ENCODE measurements at places on chromosomes 11 and 22.

DNA sequence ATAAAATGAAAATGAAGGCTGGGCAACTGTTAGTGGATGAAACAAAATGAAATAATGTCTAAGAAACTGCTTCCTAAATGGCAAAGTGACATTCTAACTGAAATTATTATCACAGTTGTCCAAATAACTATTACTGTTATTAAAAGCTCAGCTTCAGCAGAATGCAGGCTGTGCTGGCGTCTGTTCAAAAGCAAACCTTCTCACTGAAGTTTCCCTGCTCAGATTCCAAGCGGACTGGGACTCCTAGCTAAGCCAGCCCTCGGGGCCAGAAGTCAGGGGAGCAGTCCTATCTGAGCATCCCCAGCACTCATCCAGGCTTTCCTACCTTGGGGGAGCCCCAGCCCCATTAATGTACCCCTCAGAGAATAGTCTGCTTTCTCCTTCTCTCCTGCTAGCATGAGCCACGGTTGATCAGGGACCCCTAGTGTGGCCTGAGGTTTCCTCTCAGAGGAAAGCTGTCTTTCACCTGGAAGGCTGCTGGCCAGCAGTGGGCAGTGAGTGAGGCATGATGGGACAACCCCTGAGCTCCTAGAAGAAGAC is 1167.3 kb downstream of the TBC1D22A start:
- DNase-seq = no peak

DNA sequence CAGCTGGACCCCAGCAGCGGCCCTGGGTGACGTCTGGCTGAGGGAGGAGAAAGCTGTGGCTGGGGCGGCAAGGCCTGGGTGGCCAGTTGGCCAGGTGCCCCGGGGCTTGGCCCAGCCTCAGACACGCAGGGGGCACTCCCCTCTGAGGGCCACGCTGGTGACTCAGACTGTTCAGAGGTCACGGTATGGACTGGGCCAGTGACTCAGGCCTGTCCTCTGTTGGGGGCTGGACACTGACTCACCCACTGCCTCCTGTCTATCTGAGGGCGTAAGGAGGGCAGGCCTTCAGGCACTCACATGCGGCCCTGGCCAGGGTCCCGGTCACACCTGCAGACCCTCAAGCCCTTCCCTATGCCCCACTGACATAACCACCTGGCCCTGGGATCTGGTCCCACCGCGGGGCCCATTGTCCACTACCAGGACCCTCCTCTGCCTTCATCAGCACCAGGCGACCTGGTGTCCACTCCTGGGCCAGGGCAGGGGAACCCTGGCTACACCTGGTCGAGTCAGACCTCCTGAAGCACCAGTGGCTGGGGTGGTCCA is 3.7 kb upstream of the MUC5AC start:
- DNase-seq = peak; percentile 92

DNA sequence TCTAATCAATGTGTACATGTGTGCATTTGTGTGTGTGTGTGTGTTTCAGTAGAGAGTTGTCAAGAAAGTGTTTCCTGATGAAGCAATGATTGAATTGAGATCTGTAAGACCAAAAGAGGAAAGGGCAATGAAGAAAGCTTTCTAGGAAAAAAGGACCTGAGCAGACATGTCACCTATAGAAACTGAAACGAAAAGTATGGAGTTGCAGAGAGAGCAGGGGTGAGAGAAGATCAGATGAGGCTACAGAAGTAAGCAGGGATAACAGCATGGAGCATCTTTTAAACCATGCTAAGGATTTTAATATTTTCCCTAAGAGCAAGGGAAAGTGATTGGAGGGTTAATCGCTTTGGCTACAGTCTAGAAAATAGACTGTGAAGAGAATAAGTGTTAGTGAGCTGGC is 1459.4 kb upstream of the TENM4 start:
- DNase-seq = no peak

GRCh38 chr22:23787910-23788309 is 1.1 kb downstream of the SMARCB1 start:
- no peak for DNase-seq

DNA sequence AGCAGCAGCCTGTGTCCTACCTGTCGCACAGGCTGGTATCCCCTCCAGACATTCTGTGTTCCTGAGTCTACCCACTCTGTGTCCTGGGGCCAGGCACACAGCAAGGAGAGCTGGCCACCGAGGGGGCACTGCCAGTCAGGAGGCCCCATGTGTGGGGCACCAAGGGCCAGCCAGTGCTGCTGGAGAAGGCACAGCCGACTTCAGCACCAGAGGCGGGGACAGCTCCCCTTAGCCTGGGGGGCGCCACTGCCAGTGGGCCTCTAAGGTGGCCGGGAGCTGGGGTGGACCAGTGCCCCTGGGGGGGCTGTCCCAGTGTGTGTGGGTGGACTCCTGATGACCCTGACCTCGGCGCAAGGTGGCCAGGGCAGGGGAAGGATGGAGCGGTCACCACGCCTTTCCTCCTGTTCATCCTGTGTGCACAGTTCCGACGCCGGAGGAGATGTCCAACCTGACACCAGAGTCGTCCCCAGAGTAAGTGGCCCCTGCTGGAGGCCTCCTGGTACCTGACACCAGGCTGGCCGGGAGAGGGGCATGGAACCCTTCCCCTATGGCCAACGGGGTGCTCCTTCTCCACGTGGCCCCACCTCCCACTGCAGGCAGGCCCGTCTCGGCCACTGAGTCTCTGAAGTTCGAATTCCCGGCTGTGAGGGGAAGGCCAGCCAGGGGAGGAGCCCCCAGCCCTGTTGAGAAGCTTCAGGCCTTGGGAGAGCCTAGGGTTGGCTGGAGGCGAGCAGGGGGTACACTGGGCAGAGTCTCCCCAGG is 35.4 kb downstream of the MOB2 start:
- DNase-seq = no peak

GRCh38 chr11:67274768-67275605 is 8.7 kb downstream of the GRK2 start:
- DNase-seq = no peak

DNA sequence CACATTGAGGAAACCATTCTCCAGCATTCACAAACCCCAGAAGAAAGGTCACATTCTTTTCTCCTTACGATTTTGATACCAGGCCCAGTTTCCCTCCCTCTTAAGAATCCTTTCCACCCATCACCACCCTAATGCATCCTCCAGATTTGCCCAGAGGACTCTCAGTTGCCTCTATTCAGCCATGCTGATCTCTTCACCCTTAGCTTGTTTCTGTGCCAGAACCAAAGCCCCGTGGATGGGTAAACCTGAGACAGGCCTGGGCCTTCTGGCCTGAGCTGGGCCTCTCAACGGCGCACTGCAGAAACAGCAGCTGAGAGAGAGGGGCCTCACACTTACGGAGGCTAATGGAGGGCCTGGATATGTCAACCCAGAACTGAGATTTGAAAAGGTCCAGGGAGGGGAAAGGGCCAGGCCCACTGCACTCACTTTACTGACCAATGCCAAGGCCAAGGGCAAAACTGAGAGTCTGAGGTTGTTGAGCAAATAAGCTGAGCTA is 32.2 kb upstream of the OAF start:
- no peak for DNase-seq

DNA sequence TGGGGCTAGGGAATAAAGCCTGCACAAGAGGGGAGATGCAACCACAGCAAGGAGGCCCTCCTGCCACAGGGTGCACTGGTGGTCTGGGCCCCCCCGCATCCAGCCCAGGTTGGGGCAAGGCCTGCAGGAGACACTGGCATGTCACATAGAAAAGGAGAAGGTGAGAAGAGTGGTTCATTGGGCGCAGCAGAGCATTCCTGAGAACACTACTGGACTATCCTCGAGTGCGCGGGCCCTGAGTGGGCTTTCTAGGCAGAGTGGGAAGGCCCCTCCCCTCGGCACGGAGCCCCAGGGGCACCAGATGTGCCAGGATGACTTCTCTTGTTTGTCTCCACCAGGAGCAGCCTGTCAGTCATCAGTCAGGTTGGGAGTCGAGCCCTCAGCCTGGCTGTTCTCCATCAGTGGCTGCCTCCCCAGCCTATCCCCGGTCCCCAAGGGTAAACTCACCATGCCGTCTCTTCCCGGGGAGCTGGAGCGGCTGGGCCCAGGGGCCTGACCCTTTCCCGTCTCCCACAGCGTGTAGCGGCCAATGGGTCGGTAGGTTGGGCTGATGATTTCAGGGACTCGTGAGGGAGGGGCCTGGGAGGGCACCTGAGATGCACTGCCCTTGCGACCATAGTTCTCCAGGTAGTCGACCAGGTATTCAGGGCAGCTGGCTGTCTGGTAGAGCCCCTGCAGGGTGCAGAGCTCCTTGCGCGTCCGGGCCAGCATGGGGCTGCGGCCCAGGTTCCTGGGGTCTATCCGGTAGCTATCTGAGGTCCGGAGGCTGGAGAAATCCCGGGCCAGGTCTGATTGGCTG is 9.0 kb downstream of the USP2 start:
- no peak for DNase-seq

GRCh38 chr11:92702805-92703448 is 266.5 kb upstream of the MTNR1B start:
- peak; percentile 43 for DNase-seq

DNA sequence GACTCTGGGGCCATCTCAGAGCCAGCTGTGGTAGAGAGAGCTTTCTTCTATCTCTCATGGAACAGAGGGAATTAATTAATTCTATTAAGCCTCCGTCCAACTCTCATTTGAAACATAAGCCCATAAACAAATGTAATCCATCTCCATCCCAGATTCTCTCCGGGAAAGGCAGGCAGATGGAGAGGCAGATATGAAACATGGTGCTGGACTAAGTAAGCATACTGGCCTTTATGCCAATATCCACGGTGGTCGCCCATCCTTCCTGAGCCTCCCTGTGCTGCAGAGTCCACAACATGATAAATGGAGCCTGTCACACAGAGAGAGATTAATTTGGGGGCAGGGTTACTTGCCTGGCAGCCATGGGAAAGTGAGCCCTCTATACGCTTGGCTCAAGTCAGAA is 44.8 kb downstream of the PRR5L start:
- no peak for DNase-seq

- no peak for DNase-seq
Measured at GRCh38 chr11:83073258-83073657, 1.6 kb upstream of the RAB30 start.

DNA sequence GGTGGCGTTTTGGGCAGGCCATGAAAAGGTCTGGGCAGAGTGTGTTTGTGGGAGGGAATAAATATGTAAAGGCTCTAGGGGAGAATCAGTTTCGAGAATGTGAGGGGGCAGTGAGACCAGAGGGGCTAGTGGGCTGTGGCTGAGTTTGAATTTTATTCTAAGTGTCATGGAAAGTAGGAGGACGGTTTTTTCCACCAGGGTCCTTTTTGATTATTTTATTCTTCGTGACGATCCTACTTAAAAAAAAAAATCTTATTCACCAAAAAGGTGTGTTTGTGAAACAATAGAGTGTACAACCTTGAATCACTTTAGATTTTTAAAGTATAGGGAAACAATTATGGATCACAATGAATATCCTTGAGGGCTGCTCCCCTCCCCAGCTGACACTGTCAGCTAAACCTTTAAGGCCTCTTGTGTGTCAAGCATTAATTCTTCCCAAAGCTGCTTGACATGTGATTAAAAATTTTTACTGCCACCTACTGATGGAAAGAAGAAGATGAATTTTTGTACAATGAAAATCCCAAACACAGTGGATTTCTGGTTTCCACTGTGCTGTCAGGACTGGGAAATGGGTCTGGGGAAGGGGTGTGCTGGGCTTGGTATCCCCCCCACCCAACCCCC is 107.5 kb upstream of the OR4B1 start:
- peak; percentile 64 for DNase-seq

- no peak for DNase-seq
Measured at GRCh38 chr11:134599299-134599771, 187.3 kb upstream of the B3GAT1 start.

DNA sequence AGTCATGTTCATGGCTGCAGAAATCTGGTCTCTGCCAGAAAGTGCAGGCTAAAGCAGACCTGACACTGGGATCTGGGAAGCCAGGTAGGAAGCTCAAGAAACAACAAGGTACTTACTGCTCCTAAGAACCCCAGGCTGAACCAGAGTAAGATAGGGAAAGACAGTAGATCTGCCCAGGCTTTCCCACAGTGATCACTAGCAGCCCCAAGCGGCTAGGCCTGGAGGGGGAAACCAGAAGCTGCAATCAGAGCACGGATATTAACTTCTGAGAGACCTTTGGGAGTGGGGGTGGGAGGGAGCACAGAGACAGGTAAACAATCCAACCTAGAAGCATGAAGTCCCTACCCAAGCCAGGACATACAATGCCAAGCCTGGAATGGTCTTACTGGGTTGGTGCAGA is 135.2 kb upstream of the C11orf58 start:
- DNase-seq = no peak

DNA sequence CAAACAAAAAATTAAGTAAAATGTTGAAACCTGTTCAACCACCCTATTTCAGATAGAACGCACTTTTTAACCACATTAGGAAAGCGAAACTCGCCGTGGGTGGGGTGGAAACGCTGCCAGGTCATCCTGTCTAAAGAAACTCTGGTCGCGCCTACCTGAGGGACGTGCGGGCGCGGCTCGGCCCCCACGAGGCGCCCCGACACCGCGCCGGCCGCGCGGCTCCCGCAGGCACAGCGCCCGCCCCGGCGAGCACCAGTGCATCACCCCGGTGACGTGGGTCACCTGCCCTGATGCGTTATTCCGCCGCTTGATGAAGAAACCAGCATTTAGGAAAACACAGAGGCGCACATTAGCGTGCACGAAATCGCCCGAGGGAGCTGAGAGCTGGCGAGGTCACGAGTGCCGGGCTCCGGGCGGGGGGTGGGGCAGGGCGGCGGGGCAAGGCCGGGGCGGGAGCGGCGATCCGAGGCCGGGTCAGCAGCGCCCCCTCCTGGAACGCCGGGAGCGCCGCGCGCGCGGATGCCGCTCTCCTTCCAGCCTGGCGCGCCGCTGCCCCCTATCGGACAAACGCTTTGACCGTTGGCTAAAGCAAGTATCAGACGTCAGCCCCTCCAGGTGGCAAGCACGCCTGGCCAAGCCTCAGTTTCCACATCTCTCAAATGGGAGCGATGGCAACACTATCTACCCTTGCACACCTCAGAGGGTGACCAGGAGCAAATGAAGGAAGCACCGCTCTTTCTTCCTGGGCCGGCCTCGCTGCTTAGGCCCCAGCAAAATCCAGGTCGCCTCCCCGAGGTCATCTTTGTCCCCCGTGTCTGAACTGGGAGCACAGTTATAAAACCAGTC is 15.7 kb upstream of the SNX32 start:
- DNase-seq = peak; percentile 85

GRCh38 chr11:1772270-1773130 is 8.8 kb upstream of the CTSD start:
- peak; percentile 96 for DNase-seq

DNA sequence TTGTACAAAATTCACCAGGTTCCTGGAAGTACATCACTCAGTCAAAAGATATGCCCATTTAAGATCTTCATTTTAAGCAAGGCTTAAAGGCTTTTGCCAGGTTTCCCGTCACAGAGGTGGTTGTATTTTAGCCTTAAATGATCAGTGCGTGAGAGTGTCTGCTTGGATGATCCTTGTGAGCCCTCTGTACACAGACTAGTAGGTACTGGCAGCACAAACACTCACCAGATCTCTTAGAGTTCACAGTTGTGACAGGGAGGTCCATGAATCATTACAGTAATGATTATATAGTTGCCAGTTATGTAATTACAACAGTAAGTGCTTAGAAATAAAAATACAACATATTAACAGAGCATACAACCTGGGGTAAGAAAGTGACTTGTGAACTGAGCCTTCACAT is 84.2 kb upstream of the SLC25A18 start:
- DNase-seq = no peak

Measured in astrocyte of the spinal cord (primary cell).